Omental fat pad (tissue), 4 donors: ENCODE measurements at places on chromosomes 1 and 21. TPM values are rescaled to one million over a fixed set of nuclear protein-coding genes. Genes with fewer than 3 reads are reported as not detected.

AGMAT gene
- total RNA-seq = 0.44 TPM

OR6K3 gene
- total RNA-seq = not detected

ANGPTL7 gene
- 16.9 TPM for total RNA-seq

LAD1 gene
- total RNA-seq = not detected

RHEX gene
- total RNA-seq = 2.0 TPM

SLC30A10 gene
- not detected for total RNA-seq

DNA sequence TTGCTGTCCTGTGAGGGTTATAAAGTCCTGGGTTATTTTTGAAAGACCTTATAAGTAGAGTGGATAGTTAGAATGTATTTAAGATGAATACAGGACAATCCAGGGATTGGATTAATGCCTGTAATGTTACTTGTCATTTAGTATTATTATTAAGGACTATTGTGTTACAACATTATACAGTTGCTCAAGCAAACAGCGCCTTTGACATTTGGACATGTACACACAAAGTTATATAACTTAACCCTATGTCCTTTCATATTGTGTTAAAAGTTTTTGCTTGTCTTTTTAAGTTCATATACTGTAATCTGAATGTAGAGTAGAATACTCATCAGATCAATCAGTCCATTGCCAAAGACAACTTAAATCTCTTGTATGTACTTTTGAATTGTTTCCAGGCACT lies 2.0 kb downstream of the PRKAA2 start:
- DNase-seq = no peak

DNA sequence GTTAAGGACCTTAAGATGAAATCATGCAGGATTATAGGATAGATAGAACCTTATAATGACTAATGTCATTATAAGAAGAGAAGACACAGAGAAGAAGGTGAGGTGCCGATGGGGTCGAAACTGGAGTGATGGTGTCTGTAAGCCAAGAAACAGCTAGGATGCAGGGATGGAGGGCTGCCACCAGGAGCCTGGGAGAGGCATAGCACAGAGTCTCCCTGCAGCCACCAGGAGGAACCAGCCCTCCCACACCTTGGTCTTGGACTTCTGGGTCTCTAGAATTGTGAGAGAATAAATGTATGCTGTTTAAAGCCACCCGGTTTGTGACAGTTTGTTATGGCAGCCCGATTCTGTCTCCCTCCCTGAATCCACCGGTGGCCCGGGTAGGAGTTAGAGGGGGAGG lies 337.2 kb upstream of the AJAP1 start:
- DNase-seq = no peak

GRCh38 chr21:40631211-40631610 lies 215.7 kb downstream of the DSCAM start:
- no peak for DNase-seq

- no peak for DNase-seq
Observed at GRCh38 chr1:116284819-116285390, 88.1 kb upstream of the ATP1A1 start.

DNA sequence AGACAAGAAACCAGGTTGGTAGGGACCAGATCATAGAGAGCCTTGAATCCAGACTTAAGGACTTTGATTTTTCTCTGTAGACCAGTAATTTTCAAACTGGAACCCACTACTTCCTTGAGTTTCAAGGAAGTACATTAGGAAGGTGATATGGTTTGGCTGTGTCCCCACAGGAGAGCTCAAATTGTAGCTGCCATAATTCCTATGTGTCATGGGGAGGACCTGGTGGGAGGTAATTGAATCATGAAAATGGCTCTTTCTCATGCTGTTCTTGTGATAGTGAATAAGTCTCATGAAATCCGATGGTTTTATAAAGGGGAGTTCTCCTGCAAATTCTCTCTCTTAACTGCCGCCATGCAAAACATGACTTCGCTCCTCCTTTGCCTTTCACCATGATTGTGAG lies 10.1 kb upstream of the PRKAA2 start:
- DNase-seq = no peak

GRCh38 chr1:43513471-43514173 lies 17.1 kb upstream of the PTPRF start:
- no peak for DNase-seq

GRCh38 chr1:99647490-99647889 lies 1.6 kb downstream of the PALMD start:
- no peak for DNase-seq

DNA sequence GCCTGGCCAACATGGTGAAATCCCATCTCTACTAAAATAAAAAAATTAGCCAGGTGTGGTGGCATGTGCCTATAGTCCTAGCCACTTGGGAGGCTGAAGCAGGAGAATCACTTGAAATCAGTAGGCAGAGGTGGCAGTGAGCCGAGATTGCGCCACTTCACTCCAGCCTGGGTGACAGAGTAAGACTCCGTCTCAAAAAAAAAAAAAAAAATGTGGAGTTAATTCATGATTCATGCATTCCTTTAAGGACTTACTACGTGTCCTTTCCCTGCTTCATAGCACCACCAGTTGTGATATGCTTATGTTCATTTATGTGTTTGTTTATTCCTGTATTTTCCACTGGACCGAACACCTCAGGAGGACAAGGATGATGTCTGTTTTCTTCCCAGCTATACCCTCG lies 12.7 kb upstream of the PRELP start:
- no peak for DNase-seq

GRCh38 chr1:197181982-197182381 lies 35.5 kb upstream of the ASPM start:
- no peak for DNase-seq

DNA sequence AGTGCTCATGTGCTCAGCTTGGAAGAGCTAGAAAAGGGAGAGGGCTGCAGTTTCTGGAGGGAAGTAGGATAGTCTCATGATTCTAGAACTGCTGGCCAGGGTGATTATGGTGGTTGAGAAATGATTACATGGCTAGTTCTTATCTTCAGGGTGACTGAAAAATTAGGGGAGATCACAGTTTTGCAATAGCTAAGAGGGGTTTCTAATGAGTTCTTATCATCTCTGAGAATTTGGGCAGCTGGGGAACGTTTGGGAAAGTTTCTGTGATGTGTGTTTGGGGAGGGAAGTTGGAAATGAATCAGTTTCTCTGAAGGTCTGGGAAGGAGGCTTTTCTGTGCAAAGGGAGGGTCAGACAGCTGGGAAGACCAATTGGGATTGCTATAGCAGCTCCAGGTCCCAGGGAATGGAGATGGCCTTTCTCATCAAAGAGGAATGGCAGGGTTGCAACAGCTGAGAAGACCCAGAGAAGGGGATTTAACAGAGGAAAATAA lies 7.6 kb upstream of the RHOU start:
- DNase-seq = no peak

DNA sequence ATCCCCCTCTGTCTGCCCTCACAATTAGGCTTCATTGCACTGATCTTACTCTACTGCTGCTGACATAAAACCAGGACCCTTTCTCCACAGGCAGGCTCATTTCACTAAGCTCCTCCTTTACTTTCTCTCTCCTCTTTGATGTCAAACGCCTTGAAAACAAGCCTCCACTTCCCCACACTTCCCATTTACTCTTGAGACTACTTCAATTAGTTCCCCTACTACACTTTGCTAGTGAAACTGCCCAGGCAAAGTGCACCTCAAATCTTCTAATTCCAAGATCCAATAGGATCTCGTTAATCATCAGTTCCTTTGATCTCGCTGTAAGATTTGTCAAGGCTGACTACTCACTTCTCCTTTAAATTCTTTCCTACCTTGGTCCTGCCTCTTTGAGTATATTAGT lies 5.9 kb upstream of the CDC20 start:
- DNase-seq = no peak

DNA sequence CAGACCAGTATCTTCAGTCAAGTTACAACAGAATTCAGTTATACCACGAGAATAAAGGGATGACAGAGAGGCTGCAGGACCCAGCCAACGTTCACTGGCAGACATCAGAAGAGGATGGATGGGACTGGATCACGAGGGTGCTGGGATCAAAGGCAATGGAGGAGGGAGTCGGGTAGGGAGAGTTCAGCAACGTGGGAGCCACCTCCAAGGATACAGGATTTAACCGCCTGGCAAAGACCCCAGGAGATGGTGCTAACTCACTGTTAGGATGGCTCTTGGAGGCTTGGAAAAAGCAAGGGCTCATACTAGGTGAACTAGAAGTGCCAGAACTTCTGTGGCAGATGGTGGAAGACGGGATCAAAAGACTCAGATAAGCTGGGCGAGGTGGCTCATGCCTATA lies 99.1 kb upstream of the DISP3 start:
- DNase-seq = no peak

GRCh38 chr1:229224308-229224707 lies 46.6 kb upstream of the RAB4A start:
- no peak for DNase-seq

DNA sequence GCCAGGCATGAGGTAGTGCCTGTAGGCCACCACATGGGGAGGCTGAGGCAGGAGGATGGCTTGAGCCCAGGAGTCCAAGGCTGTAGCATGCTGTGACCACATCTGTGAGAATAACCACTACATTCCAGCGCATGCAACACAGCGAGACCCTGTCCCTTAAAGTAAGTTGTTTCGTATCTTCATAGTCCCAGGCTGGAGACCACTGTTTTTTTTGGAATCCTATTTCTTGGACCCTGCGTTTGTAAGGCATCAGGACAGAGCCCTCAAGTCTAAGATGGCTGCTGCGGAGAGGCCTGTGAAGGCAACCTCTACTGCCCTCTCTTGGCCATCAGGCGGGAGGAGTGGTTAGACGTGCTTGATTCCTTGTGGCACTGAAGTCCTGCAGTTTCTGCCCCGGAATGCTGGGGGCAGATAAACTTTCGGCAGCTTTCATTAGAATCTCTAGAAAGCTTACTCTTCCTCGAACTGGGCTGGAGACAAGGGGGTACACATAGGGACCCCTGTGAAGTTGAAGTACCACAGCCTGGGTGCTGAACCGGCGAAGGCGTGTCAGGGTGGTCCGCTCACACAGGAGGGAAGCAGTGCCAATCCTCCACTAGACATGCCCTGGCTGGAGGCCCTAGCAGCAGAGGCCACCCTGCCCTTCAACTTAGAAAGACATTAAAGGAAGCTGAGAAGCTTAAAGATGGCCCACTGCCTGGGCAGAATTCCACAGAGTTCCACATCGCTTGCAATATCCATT lies 36.6 kb downstream of the RABIF start:
- DNase-seq = no peak

- no peak for DNase-seq
Observed at GRCh38 chr1:23695667-23696066, 4.1 kb downstream of the RPL11 start.

DNA sequence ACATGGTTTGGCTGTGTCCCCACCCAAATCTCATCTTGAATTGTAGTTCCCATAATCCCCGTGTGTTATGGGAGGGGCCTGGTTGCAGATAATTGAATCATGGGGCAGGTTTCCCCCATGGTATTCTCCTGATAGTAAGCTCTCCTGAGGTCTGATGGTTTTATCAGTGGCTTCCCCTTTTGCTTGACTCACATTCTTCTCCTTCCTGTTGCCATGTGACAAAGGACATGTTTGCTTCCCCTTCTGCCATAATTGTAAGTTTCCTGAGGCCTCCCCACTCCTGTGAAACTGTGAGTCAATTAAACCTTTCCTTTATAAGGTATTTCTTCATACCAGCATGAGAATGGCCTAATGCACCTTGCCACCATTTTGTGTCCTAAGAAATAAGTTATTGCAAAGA lies 415.0 kb downstream of the COL11A1 start:
- no peak for DNase-seq

DNA sequence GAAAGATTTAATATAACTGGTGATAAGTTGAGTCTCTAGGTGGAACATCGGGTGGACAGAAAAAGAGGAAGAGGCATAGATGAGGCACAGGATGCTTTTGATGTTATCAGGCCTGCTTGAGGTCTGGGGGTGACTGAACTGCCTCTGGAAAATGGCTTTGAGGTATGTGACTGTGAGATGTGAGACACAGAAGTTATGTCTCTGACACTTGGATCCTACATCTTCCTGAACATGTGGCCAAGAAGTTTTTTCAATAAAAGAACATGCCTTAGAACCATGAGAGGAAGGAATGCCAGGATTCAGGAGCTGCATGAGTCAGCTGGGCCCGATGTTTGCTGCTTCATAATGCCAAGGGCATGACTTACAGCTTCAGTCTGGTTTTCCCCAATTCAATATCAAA lies 11.5 kb upstream of the AIM2 start:
- DNase-seq = no peak

DNA sequence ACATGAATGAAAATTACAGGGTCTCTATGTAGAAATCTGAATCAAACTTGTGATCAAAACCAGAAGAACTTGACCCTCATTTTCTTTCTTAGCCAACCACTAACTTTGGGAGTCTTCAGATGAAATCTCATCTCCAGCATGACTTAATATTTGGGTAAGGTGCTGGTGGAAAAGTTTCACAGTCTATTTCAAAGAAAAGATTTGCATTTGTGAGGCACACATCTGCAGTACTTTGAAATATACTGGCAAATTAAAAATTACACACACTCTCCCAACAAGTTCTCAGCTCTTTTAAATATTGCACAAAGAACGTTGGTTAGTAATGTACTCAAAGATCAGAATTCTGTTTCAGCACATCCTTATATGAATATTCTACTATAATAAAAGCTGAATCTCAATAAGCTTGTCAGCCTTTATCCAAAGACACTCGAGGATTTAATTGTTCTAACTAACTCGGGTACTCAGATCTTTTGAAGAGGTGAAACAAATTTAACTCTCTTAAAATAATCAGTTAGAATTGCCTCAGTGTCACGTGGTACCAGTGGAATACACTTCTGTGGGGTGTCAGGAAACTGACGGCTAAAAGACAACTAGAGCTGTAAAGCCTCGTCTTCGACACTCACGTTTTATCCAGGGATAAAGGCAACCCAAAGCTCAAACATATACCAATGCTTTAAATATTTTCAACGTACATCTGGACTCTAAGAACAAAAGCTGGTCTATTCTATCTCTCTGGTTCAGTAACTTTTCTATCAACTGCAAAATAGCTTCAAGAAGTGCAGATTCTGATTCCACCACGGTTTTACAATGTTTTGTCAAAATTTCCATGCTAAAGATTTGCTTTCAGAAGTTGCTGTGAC lies 19.0 kb downstream of the SAMSN1 start:
- no peak for DNase-seq

DNA sequence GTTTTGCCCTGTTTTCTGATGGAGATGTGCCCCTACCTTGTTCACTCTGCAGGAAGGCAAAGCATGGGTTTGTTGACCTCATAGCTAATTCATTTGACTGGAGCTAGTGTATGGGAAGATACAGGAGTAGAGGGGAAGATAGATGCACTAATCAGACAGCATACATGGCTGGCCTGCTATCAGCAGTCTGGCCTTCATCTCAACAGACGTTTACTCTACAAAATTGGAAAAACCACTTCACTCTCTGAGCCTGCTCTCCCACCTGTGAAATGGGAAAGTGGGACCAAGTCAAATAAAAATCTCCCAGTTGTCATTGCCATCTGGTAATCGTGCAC lies 235.2 kb upstream of the RAB4A start:
- DNase-seq = no peak

GRCh38 chr1:226649780-226650179 lies 89.3 kb downstream of the ITPKB start:
- no peak for DNase-seq

- DNase-seq = no peak
Observed at GRCh38 chr1:232328486-232329102, 301.3 kb downstream of the SIPA1L2 start.

- no peak for DNase-seq
Observed at GRCh38 chr1:171877701-171878100, 36.4 kb downstream of the DNM3 start.
